D721Med (cell line): ENCODE measurements at places on chromosomes 12 and 14.

DNA sequence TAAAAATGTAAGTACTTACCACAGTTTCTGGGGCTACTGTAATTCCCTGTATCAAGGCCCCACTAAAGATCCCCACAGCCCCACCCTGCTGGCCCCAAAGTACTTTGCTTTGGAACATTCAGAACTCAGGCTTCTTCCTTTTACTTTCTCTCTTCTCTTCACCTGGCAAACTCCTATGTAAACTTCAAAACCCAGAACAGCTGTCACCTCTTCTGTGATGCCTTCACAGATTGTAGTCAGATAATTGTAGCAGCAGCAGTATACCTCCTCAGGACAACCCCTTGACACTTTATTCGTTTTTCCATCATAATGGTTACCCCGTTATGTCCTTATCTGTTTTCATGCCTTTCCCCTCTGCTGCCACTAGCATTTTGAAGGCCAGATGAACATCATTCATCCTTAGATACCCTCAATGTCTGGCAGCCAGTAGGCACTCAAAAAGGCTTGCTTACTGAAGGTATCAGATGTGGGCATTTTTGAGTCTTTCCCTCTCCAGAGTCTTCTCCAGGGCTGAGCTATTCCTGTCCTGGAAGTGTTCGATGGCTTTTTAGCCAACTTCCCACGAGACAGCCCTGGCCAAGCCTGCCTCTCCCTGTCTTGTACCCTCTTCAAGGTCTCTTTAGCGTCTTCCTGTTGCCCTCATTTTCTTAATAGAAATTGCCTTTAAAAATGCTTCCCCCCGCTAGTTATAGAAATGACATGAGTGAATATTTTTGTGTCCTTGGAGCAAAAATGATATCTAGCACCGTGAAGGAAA lies 7.4 kb downstream of the PLBD2 start:
- DNase-seq = no peak

DNA sequence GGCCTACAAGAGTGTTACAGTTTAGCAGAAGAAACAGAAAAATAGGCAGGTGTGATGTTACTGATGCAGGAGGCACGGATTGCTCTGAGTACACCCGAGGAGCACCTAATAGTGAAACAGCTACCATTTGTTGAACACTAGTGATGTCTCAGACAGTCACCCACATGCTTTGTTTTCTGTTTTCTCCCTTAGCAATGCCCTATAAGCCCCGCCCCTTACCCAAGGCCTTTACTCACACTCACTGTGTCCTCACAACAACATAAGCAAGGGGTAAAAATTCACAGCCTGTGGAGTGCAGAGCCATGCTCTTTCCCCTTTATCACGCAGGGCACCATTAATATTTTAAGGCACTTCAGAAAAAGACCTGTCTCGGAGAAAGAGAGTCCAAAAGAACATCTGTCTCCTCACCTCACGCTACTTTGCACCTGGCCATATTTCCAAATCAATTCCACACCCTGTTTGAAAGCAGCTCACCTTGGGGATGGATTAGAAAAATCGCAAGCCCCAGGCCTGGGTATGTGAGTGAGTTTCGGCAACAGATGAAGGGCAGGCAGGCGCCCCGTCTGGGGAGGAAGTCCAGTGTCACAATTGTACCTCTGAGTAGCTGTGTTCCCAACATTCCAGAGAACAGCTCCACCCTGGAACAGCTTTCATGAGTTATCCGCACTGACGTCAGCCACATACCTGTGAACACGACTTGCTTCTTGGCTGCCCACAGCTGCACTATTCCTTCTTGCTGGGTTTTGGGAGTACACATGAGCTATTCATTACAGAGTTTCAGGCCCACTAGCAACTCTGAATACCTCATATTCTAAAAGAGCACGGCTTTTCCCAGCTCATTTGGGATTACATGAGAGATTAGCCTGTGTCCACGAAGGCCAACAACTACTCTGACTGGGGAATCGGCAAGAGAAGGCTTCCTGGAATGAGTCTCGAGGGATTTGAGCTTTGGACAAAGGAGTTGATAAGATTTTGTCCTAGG lies 26.0 kb downstream of the MAPK1IP1L start:
- DNase-seq = no peak

GRCh38 chr12:130087222-130087621 lies 75.0 kb upstream of the FZD10 start:
- DNase-seq = no peak

- DNase-seq = no peak
These were observed 48.4 kb downstream of the DDX51 start for GRCh38 chr12:132095520-132096409.

DNA sequence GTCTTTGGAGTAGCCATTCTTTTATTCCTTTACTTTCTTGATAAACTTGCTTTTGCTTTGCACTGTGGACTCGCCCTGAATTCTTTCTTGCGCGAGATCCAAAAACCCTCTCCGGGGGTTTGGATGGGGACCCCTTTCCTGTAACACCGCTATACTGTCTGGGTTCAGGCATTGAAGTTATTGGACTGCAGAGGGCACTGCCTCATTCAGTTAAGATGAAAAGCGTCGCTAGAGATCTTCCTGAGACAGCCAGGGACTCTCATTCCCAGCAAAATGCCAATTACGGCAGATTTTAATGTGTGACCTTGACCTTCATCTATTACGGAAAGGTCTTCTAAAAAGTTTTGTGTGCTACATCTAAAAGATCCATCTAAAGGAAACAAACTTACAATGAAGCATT lies 17.3 kb upstream of the RIMKLB start:
- no peak for DNase-seq

GRCh38 chr14:91372671-91373495 lies 44.7 kb downstream of the CCDC88C start:
- no peak for DNase-seq

GRCh38 chr12:15596174-15596573 lies 193.0 kb downstream of the EPS8 start:
- DNase-seq = no peak

DNA sequence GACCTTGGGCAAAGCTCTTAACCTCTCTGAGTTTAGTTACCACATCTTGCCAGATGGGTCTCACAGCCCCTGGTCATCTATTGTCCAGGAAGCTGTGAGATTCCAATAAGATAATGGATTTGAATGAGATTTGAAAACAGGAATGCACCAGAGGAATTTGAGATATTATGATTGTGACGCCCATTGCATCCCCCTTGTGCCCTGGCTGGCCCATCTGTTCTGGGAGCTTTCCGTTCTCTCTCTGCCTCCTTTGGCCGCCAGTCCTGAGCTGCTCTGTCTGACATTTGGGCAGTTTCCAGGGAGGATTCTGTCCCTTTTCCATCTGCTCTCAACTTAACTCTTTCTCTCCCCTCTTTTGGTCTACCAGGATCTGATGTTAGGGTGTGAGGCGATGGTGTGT lies 24.6 kb downstream of the SRRM4 start:
- DNase-seq = no peak

- no peak for DNase-seq
These were observed 538.8 kb upstream of the STXBP6 start for GRCh38 chr14:25588751-25589150.

GRCh38 chr12:14400599-14400998 lies 35.1 kb downstream of the ATF7IP start:
- no peak for DNase-seq

DNA sequence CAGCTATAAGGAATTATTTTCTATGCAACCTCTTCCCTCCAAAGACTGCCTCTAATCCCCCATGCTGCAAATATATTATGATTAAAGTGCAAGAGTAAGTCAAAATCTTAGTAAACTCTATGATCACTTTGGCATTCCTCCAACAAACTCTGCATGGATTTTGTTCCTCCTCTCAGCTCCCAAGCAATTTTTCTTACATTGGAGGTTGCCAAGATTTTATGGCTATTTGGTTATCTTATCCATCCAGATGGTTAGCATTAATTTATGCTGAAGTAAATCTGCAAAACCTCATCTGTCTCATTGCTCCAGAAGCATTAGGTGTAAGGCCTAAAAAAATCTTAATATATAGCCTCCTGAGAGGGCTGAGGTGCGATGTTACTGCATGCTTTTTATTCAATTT lies 228.1 kb downstream of the CHST11 start:
- no peak for DNase-seq

GRCh38 chr12:27331927-27332324 lies 710 bp upstream of the BMAL2 start:
- DNase-seq = no peak

- no peak for DNase-seq
These were observed 31.3 kb downstream of the EEA1 start for GRCh38 chr12:92897844-92898243.

DNA sequence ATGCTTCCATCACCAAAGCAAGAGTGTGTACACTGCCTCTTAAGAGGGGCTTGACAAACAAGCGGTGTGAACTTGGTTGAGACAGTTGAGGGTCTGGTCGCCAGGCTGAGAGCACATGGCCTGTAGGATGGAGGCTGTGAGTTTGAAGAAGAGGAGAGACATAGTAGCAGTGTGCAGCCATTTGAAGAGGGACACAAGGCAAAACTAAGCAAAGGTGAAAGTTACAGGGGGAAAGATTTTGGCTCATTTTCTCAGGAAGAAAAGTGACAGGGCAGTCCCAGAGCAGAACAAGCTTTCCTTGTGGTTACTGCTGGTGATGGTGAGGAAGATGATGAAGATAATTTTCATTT lies 11.3 kb upstream of the C12orf76 start:
- no peak for DNase-seq

DNA sequence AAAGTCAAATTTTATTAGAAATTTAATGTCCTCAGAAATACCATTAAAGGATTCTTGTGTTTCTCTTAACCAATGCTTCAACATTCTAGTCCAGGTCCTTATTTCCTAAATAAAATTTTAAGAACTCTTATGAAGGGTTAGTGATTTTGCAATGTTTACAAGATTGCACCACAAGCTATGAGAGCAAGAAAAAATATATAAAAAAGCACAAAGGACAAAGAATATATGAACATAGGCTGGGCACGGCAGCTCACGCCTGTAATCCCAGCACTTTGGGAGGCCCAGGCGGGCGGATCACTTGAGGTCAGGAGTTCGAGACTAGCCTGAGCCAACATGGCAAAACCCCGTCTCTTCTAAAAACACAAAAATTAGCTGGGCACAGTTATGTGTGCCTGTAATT lies 7.7 kb downstream of the RACGAP1 start:
- no peak for DNase-seq

GRCh38 chr14:104443391-104444158 lies 136.0 kb upstream of the C14orf180 start:
- no peak for DNase-seq

GRCh38 chr14:34126586-34126985 lies 175.7 kb upstream of the EGLN3 start:
- DNase-seq = no peak

DNA sequence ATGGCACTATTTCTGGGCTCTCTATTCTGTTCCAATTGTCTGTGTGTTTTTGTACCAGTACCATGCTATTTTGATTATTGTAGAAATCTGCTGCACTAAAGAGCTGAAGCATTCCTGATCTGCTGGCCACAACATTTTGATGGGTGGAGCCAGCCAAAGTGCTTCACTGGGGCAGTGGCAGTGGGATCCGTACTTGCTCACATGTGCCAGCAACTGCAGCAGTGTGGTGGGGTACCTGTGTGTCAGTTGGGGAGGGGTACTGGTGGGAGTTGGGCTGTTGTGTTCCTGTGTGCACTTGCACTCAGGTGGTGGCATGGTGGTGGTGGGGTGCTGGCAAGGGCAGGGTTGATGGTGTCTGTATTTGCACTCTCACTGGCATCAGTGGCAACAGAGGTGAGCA lies 204.6 kb upstream of the ALG10 start:
- no peak for DNase-seq

- DNase-seq = no peak
These were observed 144.4 kb downstream of the AKAP6 start for GRCh38 chr14:32473464-32473855.

- no peak for DNase-seq
These were observed 33.7 kb upstream of the ADAMTS20 start for GRCh38 chr12:43585676-43586075.

DNA sequence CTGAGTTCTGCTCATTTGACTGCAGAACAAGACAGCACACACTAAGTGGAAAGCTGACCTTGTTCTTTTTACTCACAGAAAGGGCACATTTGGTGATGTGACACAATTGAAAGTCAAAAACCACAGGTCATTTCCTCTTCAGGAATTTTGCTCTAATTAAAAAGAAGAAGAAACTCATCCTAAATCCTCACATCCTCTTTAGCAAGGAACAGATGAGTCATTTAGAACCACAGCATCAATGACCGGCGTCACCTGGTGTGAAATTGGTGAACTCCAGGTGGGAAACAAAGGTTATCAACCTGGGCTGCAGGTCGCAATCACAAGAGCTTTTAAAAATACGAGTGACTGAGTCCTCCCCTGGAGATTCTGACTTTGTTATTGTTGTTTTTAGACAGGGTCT lies 2.9 kb upstream of the RNU6-8 start:
- no peak for DNase-seq
